Muscle of back (tissue), 13 donors: ENCODE measurements at places on chromosomes 11 and 22.

DNA sequence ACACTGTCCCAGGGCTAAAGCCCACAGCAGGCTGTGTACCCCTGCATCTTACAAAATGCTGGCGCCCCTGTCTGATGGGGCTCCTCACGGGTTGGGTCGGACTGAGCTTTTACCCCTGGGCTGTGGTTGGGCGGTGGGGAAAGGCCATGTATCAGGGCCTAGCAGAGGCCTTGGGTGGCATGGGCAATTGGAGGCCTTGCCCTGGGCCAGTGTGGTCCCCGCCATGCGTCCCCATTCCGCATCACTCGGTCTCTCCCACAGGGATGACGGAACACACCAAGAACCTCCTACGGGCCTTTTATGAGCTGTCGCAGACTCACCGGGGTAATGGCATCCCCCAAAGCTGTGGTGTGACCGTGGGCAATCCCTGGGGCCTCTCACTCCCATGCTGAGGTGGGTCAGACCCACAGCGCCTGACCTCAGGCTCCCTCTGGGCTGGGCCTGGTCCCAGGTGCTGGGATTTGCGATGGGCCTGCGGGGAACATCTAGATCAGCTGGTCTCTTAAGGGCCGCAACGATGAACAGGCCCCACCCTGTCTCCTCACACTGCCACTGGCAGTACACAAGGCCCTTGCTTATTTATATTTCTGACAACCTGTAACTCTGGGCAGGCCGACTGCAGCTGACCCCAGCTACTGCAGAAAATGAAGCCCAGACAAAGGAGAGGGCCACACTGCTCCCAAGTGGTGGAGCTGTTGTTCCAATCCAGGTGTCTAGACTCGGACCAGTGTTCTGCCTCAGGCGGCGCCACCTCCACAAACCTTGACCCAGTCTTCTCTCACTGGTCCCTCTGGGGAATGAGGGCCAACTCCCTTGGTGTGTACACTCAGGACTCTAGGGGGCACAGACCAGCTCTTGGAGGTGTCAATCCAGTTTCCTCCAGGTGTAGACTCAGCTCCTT lies 12.3 kb downstream of the SLC16A8 start:
- DNase-seq = no peak

DNA sequence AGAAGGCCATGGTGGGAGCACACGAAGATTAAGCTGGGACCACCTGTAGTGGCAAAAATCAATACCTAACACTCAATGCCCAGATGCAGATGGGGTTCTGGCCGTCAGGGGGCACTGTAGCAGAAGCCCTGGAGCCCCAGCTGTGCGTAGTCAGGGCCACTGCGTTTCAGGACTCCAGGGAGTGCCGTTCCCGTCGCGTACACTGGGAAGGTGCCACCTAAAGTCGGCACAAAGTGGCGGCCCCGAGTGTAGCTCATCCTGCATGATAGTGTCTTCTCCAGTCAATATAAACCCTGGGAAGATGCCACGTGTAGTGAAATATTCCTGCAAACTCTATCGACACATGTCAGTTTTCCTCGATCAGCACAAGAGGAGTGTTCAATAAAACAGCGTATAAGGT lies 123.8 kb upstream of the NTM start:
- DNase-seq = no peak

- no peak for DNase-seq
Measured at GRCh38 chr11:13869398-13869886, 93.1 kb upstream of the SPON1 start.

DNA sequence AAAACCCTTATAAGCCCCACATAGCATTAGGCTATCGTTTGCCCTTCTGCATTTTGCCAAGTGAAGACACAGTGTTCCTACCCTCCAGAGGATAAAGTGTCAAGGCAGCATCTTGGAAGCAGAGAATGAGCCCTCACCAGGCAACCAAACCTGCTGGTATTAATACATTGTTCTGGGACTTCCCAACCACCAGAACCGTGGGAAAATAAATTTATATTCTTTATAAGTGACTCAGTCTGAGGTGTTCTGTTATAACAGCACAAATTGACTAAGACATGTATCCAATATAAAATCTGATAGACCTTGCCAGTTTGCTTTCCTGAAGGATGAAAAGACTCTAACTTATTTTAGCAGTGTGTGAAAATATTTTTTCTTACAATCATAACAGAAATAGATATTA lies 792.5 kb upstream of the LRRC4C start:
- DNase-seq = no peak

- DNase-seq = no peak
Measured at GRCh38 chr11:72890881-72891280, 76.7 kb downstream of the ATG16L2 start.

GRCh38 chr11:83035070-83035854 lies 36.4 kb downstream of the RAB30 start:
- DNase-seq = peak; percentile 49

GRCh38 chr11:15097411-15097810 lies 17.3 kb upstream of the INSC start:
- DNase-seq = no peak

GRCh38 chr11:19530505-19530904 lies 182.1 kb upstream of the NAV2 start:
- no peak for DNase-seq

DNA sequence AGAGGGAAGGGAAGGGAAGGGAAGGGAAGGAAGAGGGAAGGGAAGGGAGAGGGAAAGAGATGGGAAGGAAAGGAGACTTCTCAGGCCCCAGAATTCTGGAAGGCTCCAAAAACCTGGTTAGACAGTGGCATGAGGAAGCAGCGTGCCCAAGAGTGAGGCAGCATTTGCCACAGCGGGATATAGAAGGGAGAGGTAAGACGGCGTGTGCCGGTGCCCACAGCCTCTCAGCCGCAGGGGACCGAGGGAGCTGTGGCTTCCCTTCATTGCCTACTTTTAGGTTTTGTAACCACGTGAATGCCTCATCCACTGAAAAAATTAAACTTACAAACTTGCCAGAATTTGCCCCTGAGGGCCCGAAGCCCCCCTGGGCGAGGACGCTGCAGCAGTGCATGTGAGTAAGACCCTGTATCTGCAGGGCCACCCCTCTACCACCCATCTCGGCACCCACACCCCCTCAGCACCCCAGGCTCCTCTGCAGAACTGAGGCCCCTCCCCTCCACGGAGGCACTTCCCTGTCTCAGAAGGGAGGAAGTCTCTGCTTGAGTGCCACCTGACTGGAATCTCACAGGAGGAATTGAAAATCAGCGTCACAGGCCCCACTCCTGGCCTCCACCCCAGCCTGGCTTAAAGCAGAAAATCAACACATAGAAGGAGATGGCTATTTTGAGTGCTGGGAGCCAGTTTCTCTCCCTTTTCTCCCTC lies 58.1 kb downstream of the LINC01488 start:
- DNase-seq = no peak

DNA sequence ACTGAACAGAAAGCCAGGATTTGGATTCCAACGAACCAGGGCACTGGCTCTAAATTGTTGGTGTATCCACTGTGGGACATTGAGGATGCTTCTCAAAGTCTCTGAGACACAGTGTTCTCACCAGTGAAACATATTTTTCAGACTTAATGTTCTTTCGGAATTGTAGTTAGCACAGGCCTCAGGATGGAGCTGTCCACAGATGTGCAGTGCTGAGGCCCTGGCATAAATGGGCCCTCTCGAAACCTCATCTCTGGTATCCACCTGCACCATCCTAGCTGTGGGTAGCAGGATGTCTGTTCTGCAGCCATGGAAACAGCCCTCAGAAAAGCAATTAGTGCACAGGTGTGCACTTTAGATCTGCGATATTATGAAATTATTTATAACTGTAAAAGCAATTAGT lies 656.8 kb downstream of the TBC1D22A start:
- peak; percentile 16 for DNase-seq

GRCh38 chr11:12053606-12054361 lies 45.4 kb upstream of the DKK3 start:
- no peak for DNase-seq

GRCh38 chr11:85805387-85805786 lies 5.6 kb downstream of the SYTL2 start:
- no peak for DNase-seq

DNA sequence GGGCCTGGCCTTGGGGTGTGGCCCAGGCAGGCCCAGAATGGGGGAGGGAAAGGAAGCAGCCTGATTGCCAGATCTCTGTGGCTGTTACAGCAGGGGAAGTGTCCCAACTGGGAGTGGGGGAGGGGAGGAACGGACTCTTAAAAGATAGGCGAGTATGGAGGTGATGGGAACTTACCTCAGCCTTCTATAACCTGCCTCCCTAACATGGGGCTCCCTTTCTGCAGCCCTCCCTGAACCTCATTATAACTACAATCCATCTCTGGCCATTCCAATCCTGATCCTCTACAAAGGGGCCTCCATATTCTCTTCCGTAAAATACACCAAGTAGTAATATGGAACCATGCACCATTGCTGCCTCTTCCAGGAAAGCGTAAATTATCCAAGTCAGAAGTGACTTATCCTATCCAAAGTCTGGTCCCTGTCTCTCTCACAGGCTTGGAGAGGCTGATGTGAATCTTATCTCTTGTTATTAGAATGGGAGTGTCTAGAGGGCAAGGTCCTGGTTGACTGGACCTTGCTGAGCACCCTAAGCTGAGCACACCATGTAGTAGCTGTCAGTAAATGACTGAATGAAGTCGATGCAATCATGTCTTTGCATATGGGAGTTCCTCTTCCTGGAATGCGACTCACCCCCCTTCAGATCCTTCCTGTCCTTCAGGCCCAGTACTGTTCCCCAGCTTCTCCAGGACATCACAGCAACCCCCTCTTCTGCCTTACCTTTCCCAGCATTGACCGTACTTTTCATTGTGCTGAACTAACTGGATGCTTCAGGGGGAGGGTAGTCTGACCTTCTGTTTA lies 5.9 kb downstream of the RHOG start:
- no peak for DNase-seq

- DNase-seq = no peak
Measured at GRCh38 chr11:90447618-90448017, 224.8 kb upstream of the CHORDC1 start.

DNA sequence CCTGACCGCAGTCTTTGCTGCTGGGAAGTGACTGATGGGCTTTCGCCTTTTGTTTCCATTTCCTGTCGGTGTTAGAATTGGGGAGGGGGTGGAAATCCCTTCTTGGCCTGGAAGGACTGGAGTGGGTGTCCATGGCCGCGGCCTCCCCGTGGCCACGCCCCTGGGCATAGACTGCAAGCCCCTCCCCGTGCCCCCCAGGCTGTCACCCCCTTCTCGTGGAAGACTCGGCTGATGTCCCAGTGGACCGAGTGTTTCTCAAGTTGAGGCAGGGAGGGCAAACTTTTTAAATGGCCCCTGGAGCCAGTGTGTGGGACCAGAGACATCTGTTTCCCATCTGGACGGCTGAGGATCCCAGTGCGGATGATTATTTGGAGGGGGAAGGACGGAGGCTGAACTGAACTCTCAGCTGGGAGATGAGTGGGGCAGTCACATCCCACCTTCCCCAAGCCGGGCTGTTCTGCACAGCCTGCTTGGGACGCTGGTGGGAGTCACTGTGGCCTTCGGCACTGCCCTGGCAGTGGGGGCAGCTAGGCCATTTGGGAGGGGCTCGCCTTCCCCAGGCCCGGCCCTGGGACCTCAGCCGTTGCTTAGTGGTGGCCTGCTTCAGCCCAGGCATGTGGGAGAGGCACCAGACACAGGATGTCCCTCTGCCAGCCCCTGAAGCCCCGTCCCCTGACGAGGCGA lies 1.6 kb downstream of the CD81 start:
- peak; percentile 72 for DNase-seq

DNA sequence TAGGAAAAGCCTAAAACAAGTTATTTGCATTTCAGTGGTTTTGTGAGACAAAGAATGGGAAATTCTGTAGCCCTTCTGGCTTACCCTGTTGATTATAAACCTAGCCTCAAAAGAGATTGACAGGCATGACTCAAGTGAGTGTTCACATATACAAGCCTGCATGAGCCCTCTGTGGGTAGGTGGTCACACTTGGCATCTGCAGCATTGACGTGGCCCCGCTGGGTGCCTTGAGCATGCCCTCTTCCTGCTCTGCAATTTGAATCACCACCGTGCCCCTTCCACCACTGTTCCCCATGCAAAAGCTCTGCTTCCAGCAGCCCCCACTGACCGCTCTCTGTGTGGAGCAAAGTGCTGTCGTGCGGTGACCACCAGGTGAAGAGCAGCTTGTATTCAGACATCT lies 21.0 kb upstream of the ADSL start:
- DNase-seq = no peak

DNA sequence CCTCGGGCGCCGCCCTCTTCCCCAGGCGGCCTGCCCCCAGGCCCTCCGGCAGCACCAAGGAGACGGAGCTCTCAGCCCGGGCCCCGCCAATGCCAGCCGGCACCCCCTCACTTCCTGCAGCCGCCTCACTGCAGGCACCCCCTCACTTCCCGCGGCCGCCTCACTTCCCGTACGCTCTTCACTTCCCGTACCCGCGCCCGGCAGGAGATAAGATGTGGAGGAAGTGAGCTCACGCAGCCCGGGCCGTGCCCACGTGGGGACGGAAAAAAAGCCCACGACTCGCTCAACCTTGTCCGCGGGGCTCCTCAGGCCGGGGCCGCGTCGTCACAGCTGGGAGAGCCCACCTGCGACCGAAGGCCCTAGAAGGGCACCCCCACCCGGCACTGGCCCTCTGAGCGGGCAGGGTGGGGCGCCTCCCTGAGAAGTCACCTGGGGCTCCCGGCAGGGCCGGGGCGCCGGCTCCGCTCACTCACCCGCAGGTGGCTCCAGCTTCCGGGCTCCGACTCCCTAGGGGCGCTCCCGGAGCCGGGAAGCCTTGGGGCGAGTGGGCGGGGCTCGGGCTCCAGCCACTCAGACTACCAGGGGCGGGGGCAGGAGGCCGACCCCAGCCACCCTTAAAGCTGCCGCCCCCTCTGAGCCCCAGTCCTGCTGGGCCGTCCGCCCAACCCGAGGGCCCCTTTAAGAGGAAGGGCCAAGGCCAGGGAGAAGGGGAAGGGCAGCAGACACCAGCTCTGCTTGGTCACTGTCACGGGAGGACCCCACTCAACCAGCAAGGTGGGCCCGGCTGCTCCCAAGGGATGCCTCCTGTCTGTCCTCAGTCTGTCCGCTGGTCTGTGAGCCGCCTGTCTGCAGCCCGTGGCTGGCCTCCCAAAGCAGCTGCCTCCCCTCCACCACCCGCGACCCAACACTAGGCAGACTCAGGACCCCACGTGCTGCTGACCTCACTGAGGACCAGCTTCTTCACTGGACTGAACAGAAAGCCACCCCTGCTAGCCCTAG lies 31.4 kb downstream of the PISD start:
- DNase-seq = peak; percentile 62

- DNase-seq = no peak
Measured at GRCh38 chr11:93659841-93660240, 1.6 kb upstream of the CEP295 start.

- no peak for DNase-seq
Measured at GRCh38 chr11:112033902-112034301, 8.7 kb downstream of the DLAT start.

GRCh38 chr11:44150401-44150800 lies 54.9 kb downstream of the EXT2 start:
- DNase-seq = no peak

GRCh38 chr11:96299155-96299888 lies 43.7 kb downstream of the MAML2 start:
- DNase-seq = no peak

GRCh38 chr11:124199702-124200101 lies 16.6 kb downstream of the OR10D3 start:
- no peak for DNase-seq
